Thoracic aorta (tissue), 2 donors: ENCODE measurements at places on chromosomes 4 and X.

DNA sequence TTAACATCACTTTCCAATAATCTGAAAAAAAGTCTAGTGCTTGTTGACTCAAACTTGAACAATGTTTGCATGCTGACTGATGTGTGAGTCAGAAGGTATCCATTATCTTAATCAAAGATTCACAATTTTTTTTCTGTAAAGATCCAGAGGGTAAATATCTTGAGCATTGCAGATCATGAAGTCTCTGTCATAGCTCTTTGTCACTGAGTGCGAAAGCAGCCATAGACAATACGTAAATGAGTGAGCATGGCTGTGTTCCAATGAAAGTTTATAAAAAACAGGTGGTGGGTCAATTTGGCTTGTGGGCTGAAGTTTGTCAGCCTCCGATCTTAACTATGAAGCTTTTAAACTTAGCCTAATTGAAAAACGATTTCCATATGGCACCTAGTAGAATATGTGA, 37.7 kb downstream of the NHS start:
- H3K27ac ChIP-seq, result no peak overlapping the region
- peaks cover 37% of the 10 kb centered on the region for H3K4me1 ChIP-seq
- H3K4me3 ChIP-seq, result no peak overlapping the region
- DNase-seq, result no peak
- no peaks in the 10 kb centered on the region for H3K27me3 ChIP-seq

- no peak for DNase-seq
- peak within 1 kb of the TSS; percentile 54 for H3K27ac ChIP-seq
- peak within 1 kb of the TSS; percentile 72 for H3K4me3 ChIP-seq
- no peaks in the 10 kb centered on the region for H3K36me3 ChIP-seq
- no peaks in the 10 kb centered on the region for H3K4me1 ChIP-seq
Observed at GRCh38 chr4:88697588-88698329, at the start of gene NAP1L5. Gene NAP1L5 (minus strand): TSS chr4:88697829. CDS start chr4:88697754, 75 bp downstream.

GRCh38 chr4:119477412-119478053, 151.1 kb downstream of the PDE5A start:
- H3K36me3 ChIP-seq, result no peaks in the 10 kb centered on the region
- no peak overlapping the region for H3K27ac ChIP-seq
- DNase-seq, result no peak
- no peaks in the 10 kb centered on the region for H3K27me3 ChIP-seq
- no peaks in the 10 kb centered on the region for H3K4me1 ChIP-seq

DNA sequence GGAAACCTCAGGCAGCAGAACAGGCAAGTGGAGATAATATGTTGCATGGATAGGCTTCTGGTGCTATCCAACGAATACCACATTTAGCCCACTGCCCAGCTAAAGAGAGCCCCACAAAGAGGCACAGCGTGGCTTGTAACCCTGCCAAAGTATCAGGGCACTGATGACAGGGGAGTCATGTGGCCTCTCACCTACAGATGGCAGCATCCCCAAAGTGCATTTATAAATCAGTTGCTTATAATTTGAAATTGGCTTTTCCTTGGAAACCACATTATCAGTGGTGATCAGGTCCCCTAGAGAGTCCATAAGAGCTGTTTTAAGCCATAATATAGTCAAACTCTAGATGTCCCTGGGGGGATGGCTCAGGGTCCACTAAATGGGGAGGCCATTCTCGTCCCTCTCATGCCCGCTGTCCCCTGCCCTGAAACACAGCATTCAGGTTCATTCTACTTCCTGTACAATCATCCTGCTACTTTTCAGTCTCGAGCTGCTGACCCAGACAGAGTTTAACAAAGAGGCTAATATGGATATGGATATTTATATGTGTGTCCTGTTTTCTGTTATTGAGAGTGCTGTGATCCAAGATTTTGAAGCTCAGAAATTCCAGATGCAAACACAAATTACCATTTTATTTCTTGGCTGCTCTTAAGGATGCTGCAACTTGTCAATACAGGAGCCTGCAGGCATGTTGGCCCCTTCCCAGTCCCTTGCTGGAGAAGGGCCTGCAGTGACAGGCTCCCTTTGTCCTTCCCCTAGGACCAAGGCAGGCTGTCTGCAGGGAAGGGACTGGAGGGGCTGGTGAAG, 28.5 kb downstream of the SRPX start:
- no peaks in the 10 kb centered on the region for H3K27me3 ChIP-seq
- no peak overlapping the region for H3K4me3 ChIP-seq
- no peak for DNase-seq
- no peaks in the 10 kb centered on the region for H3K4me1 ChIP-seq

DNA sequence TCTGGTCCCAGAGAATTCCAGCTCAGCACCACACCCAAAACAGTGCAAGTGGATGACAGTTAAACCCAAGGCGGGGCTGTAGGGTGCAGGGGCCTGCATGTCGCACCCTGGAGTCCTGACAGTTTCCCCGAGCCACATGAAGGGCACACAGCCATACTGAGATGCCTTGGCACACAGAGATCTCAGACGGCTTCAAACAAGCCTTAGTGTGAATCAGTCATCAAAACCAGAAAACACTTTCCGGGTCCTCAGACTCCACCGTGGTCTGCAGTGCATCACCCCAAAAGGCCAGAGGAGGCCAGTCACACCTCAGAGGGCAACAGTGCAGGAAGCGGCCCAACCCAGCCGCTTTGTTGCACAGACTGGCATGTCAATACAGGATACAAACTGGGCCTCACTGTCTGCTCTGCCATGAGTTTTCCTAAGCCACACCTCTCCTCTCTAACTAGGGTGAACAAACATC, 64.6 kb upstream of the ENPP6 start:
- no peaks in the 10 kb centered on the region for H3K36me3 ChIP-seq
- H3K4me1 ChIP-seq, result no peaks in the 10 kb centered on the region
- H3K27me3 ChIP-seq, result no peaks in the 10 kb centered on the region
- no peak for DNase-seq
- no peak overlapping the region for H3K27ac ChIP-seq

- no peak overlapping the region for H3K27ac ChIP-seq
- no peaks in the 10 kb centered on the region for H3K27me3 ChIP-seq
- no peak overlapping the region for H3K4me3 ChIP-seq
- no peaks in the 10 kb centered on the region for H3K36me3 ChIP-seq
- DNase-seq, result no peak
Observed at GRCh38 chr4:25299476-25300203, 12.9 kb upstream of the ZCCHC4 start.

- no peaks in the 10 kb centered on the region for H3K27me3 ChIP-seq
- H3K4me1 ChIP-seq, result no peaks in the 10 kb centered on the region
- H3K4me3 ChIP-seq, result no peak overlapping the region
Observed at GRCh38 chrX:36721990-36722389, 286.2 kb upstream of the FAM47C start.

- no peaks in the 10 kb centered on the region for H3K4me1 ChIP-seq
- H3K4me3 ChIP-seq, result no peak overlapping the region
- DNase-seq, result no peak
- no peaks in the 10 kb centered on the region for H3K36me3 ChIP-seq
Observed at GRCh38 chr4:2095236-2096072, 36.3 kb downstream of the NAT8L start.

DNA sequence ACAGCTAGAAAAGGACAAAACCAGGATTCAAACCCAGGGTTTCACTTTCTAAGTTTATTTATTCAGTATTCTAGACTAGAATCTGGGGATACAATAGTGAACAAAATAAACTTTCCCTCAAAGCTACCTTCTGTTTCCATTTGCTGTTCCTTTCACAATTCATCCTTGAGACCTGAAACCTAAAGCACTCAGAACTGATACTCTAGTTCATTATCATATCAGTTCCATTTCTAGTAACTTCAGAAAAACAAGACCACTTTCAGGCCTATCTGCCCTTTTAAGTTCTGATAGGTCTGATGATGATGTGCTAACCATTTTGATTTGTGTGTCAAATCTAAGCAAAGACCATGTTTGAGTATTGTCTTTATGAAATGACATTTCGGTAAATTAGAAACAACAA, 7.8 kb upstream of the XK start:
- no peak for DNase-seq
- no peak overlapping the region for H3K4me3 ChIP-seq
- no peaks in the 10 kb centered on the region for H3K27me3 ChIP-seq

DNA sequence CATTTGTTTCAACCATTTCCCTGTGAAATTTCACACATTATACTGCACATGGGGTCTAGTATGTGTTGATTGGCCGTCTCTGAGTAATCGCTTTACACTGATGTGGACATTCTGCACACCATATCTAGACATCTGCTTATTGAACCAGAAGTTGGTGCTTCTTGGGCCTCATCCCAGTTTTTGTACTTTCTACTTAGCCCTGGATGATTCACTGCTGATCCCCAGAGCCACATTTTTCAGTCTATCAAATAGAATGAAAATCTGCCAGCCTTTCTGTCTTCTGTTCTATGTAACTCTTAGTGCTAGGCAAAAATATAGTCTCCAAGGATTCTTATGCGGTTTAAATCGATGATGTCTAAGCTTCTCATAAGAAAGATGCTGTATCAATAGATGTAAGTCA, 40.5 kb upstream of the RELL1 start:
- no peak for DNase-seq
- no peaks in the 10 kb centered on the region for H3K36me3 ChIP-seq
- no peaks in the 10 kb centered on the region for H3K27me3 ChIP-seq
- no peak overlapping the region for H3K27ac ChIP-seq

GRCh38 chrX:41133551-41133950, 48.3 kb downstream of the USP9X start:
- no peaks in the 10 kb centered on the region for H3K36me3 ChIP-seq
- no peak overlapping the region for H3K4me3 ChIP-seq
- DNase-seq, result no peak
- H3K4me1 ChIP-seq, result peaks cover 2% of the 10 kb centered on the region

DNA sequence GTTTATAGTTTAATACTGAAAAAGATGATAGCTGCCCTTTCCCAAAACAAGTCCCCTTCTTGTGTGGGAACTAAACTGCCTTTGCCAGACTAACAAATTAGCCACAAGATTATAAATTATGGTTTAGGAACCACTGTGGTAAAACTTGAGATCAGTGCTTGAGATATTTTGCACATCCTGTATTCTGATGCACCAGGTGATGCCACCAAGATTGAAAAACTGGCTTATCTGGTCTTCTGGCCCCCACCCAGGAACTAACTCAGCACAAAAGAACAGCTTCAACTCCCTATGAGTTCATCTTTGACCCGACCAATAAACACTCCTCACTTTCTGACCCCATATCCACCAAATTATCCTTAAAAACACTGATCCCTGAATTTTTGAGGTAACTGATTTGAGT, 36.7 kb upstream of the EFNB1 start:
- no peaks in the 10 kb centered on the region for H3K4me1 ChIP-seq
- no peaks in the 10 kb centered on the region for H3K36me3 ChIP-seq
- no peak for DNase-seq
- H3K27ac ChIP-seq, result no peak overlapping the region
- H3K27me3 ChIP-seq, result no peaks in the 10 kb centered on the region

DNA sequence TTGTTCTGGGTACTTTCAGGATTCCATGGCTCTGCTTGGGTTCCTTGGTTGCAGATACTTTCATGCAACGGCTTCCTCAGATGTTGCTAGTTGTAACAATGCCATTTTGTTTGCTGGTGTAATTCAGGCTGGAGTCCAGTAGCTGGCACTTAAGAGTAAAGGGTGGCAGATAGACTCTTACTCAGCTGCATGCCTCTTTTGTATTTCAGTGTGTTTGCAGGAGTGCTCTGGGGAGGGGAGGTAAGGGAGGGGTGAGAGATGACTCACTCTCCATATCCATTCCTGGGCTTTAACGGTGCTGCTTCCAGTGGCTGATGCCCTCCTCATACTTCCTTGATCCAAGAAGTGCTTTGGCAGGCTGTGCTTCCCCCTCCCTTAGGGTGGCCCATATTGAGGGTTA, 155.2 kb downstream of the ZNF330 start:
- no peak overlapping the region for H3K4me3 ChIP-seq
- DNase-seq, result no peak
- no peaks in the 10 kb centered on the region for H3K4me1 ChIP-seq

DNA sequence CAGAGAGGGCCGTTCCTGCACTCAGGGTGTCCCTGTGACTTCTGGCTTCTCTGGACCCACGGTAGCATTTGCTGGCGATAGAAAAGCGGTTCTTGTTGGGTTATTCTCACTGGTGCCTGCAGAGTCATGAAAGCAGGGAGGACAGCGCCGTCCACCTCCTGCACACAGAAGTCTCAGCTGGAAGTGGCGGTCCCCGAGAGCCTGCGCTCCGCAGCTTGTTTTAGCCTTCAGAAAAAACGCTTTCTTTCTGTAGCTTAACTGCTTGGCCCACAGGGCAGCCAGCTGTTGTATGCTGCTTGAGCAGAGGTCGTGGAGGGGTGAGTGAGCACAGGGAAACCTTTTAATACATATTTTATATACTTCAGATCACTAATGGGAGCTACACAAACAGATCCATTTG, 400.7 kb upstream of the FAT1 start:
- no peak overlapping the region for H3K4me3 ChIP-seq
- no peaks in the 10 kb centered on the region for H3K27me3 ChIP-seq
- no peaks in the 10 kb centered on the region for H3K36me3 ChIP-seq
- no peaks in the 10 kb centered on the region for H3K4me1 ChIP-seq

DNA sequence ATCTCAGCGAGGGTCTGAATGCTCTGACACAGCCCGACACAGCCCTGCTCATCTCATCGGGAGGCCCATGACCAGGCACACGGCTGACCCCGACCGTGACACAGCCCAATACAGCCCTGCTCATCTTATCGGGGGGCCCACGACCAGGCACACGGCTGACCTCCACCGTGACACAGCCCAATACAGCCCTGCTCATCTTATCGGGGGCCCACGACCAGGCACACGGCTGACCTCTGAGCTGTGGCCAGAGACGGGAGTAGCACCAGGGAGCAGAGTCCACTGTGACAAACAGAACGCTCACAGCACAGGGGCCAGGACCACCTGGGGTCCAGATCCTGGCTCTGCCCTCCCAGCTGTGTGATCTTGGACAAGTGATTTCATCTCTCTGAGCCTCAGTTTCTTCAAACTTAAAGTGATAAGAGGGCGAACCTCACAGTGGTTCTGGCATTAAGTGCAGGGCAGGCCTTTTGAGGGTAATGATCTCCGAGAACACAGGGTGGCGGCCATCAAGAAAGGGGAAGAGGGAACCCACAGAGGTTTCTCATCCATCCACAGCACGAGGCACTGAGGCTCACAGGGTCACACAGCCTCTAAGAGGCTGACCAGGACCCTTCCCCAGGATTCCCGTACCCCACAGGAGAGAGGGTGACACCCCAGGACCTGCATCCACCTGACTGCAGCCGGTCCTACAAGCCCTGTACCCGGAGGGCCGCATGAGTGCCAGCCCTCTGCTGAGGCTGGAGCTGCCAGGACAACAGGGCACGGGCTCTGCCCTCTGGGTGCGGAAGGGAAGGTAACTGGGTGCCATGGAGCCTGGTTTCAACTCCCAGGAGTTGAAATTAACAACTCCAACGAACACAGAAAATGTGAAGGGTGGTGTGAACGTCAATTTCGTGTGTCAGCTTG, 60.1 kb downstream of the WFS1 start:
- H3K36me3 ChIP-seq, result no peaks in the 10 kb centered on the region
- no peaks in the 10 kb centered on the region for H3K4me1 ChIP-seq
- no peak for DNase-seq
- H3K4me3 ChIP-seq, result no peak overlapping the region
- no peaks in the 10 kb centered on the region for H3K27me3 ChIP-seq

- H3K36me3 ChIP-seq, result no peaks in the 10 kb centered on the region
- no peak overlapping the region for H3K4me3 ChIP-seq
- no peak for DNase-seq
- no peaks in the 10 kb centered on the region for H3K27me3 ChIP-seq
Observed at GRCh38 chr4:132548463-132548862, 600.6 kb upstream of the PCDH10 start.

- H3K27me3 ChIP-seq, result no peaks in the 10 kb centered on the region
- H3K27ac ChIP-seq, result no peak overlapping the region
- no peak overlapping the region for H3K4me3 ChIP-seq
- H3K36me3 ChIP-seq, result no peaks in the 10 kb centered on the region
- H3K4me1 ChIP-seq, result peaks cover 7% of the 10 kb centered on the region
- no peak for DNase-seq
Observed at GRCh38 chr4:95318483-95318882, 230.3 kb downstream of the UNC5C start.
